ENCODE measurements at places on chromosomes 6 and 20.

DNA sequence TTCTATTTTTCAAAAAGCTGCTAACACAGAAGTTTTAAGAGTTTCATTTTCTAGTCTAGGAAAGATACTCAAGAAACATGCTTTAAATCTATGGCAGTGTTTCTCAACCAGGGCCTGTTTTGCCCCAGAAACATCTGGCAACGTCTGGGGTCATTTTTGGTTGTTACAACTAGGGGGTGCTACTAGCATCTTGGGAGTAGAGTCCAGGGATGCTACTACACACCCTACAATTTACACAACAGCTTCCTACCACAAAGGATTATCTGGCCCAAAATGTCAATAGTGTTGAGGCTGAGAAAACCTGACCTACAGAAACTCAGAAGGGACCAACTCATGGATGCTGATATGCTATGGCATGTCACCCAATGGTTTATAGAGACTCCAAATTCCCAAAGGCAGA is 24.4 kb downstream of the SERAC1 start:
- DNase-seq: peak; percentile 24

DNA sequence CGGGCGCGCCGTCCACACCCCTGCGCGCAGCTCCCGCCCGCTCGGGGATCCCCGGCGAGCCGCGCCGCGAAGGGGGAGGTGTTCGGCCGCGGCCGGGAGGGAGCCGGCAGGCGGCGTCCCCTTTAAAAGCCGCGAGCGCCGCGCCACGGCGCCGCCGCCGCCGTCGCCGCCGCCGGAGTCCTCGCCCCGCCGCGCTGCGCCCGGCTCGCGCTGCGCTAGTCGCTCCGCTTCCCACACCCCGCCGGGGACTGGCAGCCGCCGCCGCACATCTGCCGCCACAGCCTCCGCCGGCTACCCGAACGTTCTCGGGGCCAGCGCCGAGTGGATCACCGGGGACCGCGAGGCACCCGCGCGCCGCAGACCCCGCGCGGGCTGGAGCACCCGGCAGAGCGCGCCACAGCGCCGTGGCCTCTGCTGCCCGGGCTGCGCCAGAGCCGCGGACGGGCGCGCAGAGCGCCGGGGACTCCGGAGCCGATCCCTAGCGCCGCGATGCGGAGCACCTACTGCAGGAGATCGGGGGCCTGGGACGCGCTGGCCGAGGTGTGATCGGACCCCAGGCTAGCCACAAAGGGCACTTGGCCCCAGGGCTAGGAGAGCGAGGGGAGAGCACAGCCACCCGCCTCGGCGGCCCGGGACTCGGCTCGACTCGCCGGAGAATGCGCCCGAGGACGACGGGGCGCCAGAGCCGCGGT is at the start of gene BMP2:
BMP2 (plus strand) TSS at position 151 of the 692 bp plus-strand sequence. CDS start 2,441 bp downstream, outside the sequence.
- DNase-seq: peak; percentile 31

DNA sequence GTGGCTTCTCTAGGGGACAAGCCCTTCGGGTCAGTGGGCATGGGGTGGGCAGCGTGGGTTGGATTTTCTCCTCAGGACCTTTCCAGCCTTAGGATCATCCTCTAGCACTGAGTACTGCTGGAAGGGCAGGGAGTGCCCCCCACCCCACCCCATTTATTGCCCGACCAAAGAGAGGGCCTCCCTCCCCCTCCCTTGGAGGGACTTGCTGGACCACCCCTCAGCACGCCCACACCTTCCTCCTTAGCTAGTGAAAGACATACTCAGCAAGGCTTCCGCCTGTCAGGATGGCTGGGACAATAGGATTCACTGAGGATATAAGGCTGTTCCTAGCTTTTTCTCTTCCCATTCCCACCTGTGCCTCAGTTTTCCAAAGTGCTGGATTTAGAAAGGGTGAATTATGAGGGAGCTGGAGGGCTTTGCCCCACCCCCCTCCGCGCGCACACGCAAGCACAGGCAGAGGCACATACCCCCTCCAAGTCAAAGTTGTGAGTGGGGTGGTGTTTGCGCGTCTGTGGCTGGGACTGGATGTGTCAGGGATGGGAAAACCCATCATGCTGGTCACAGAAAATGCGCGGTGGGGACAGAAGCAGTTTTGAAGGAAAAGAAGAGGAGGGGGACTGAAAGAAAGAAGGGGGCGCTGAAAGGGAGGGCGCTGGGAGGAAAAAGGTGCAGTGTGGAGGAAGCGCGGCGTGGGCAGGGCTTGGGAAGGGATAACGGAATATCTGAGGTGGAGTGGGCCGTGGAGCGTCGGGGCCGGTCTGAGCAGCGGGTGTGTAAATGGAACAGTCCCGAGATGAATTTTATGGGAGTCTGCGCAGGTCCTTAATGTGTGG is 693 bp upstream of the SLC29A1 start:
- peak; percentile 40 for DNase-seq

GRCh38 chr6:42162384-42162783 is 10.8 kb upstream of the GUCA1A start:
- no peak for DNase-seq

GRCh38 chr6:113416170-113416569 is 441.0 kb upstream of the MARCKS start:
- DNase-seq: no peak

- DNase-seq: no peak
Observed at GRCh38 chr6:167781066-167781767, 45.5 kb upstream of the AFDN start.

DNA sequence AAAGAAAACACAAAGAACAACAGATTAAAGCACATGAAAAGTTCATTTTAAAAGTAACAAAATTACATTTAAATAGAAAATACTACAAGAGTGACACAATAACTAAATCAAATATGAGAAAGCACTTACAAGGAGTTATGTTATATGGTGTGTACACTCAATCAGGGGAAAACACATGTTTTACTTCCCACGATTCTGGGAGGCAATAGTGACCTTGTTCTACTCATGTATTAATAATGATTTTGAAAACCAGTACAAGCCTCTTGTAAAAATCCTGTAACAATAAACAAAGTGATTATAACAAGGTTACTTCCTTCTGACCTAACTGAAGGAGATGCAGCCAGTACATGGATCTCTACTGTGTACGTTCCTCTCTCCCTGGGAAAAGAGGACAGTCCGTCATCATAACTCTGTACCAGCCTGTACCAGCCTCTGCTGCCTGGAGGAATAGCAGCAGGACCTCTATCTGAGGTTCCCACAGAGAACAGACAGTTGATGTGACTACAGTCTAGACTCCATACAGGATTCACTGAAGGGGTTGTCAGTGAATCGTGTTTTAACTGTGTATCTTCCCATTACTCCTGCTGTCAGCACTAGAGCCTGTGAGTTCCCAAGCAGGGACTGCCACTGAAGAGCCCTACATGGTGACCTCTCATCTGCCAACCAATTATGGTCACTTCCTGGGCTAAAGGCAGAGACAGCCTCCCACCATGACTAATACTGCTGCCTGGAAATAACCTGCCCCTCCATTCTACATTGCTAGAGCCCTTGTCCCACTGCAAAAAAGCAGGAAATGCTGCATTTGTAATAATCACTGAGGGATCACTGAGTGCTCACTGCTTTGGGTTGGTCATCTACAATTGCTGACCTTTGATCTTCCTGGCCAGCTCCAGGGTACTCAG is 149.7 kb downstream of the KIF16B start:
- no peak for DNase-seq

DNA sequence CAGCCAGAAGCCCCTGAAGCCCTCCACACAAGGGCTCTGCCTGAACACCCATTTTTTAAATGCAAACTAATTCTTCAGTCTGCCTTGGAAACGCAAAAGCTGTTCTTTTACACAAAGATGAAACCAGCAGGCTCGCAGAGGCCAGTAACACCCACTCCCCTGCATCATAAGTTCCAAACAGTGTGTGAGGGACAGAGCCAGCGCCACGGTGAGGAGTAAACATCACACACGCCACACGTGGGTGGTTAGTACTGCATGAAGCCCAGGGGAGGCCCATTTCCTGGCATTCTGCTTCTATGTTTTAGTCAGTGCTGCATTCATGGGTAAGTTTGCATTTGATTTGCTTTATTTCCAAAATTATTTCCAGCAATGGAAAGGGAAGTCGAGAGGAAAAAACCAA is 217.7 kb upstream of the RIN2 start:
- peak; percentile 74 for DNase-seq

GRCh38 chr20:11255860-11256259 is 582.1 kb upstream of the JAG1 start:
- DNase-seq: no peak

DNA sequence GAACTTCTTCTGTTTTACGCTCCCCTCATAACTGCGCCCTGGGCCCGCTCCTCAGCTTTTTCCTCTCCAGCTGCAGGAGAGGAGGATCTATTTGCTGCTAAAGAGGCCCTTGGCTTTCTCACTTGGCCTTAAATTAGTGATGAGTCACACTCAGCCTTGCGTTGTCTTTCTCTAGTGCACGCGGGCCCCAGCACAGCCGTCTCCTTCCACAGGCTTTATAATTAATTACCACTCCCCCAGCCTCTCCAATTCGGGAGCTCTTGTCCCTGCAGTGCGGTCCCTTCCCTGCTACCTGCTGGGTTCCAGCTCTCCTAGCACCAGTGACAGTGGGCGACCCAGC is 25.2 kb downstream of the PACSIN1 start:
- DNase-seq: no peak

GRCh38 chr20:25286917-25287316 is 39.0 kb downstream of the PYGB start:
- DNase-seq: peak; percentile 1

DNA sequence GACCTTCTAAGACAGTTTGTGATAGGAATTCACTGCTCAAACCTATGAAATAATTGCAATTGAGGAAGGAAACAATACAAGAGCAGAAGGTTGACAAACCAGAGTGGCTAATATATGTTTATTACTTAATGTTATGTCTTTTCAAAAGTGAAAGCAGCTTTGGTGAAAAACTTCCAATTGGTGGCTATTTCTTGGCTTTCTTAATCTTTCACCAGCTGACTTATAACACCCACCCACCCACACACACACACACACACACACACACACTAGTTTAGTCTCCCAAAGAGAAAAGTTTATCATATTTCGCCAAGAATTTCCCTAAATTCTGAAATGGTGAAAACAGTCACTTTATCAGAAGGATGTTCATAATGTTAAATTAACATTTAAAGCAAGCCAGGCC is 583.5 kb downstream of the EYS start:
- DNase-seq: no peak

DNA sequence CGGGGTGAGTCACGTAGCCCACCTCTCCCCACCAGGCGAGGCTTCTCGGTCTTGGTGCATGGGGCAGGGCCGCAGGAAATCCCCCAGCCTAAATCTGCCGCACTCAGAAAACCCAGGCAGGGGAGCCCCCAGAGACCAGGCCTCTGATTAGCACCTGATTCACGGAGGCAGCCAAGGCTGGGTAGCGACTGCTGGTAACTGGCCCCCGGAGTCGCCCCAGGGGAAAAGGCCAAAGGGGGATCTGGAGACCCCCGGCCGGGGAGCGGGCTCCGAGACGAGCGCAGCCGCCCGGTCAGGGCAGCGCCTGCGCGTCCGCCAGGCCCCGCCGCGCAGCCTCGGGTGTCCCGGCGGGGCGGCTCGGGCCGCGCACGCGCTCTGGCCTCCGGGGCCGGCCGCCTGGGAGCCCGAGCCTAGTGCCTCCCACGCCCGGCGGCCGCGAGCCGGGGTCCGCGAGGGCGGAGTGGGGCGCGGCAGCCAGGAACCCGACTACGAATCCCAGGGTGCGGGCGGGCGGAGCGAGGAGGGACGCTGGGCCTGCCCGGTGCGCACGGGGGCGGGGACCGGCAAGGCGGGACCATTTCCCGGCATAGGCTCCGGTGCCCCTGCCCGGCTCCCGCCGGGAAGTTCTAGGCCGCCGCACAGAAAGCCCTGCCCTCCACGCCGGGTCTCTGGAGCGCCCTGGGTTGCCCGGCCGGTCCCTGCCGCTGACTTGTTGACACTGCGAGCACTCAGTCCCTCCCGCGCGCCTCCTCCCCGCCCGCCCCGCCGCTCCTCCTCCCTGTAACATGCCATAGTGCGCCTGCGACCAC is at the start of gene DUSP22:
DUSP22 (plus strand) TSS at position 791 of the 809 bp plus-strand sequence. CDS start 53 bp downstream, outside the sequence.
- peak; percentile 93 for DNase-seq

GRCh38 chr6:56690519-56691285 is 48.0 kb upstream of the DST start:
- DNase-seq: no peak

DNA sequence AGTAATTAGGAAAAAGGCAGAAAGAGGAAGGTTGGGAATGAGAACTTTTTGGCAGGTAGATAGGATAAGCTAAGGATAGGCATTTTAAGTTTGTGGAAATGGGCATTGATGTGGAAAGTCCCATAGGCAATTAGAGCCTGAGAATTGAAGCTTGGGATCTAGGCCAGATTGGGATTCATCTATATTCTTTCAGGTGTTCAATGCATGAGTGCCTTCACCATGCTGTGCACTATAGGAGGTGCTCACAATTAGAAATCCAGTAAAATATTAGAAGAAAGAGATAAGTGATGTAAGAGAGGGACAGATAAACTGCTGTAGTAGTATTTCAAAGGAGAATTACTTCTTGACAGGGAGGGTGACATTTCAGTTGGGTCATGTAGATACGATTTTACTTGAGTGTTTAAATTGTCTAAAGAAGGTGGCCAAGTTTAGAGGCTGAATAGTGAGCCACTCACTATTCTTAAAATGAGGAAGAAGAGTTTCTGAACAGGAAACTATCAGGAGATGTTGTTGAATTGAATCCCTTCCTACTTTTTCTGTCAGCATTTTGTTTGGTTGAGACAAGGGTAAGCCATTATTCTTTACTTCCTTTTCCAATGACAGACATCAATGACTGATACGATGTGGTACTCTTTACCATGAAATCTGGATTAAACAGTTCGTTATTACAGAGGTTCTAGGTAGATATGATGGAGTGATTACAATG is 31.0 kb upstream of the CTAGE9 start:
- no peak for DNase-seq

DNA sequence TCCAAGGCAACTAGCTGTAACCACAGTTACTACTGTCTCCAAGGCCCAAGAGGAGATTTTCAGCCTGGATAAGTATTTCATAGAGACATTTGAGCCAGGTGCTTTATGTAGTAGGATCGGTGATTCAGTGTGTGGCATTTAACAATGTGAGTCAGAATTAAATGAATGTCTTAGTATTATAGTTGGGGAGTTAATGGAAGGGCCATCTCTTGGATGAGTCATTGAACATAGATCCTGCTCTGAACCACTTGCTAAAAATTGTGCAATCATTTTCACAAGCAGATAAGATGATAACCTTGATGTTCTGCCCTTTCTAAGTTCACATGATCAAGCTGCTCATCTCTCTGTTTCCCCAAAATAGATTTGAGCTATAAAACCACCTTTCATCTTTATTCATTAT is 668.9 kb upstream of the CITED2 start:
- DNase-seq: no peak

DNA sequence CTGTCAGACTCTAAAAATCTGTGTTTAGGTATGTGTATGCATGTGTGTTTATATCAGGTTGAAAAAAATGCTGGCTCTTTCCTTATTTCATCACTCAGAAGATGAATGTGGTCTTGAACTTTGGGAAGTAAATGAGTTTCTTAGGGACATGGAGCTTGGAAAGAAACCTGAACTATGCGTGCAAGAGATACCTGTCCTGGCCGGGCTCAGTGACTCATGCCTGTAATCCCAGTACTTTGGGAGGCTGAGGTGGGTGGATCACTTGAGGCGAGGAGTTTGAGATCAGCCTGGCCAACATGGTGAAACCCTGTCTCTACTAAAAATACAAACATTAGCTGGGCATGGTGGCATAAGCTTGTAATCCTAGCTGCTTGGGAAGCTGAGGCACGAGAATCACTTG is 4.4 kb upstream of the GLP1R start:
- DNase-seq: no peak

Data from activated CD4-positive, alpha-beta T cell treated with anti-CD3 and anti-CD28 coated beads for 36 hours (primary cell).